Neural progenitor cell (in vitro differentiated cells): ENCODE measurements at places on chromosomes 13 and 19. TPM values are rescaled to one million over a fixed set of nuclear protein-coding genes. Genes with fewer than 3 reads are reported as not detected.

- no peaks in the 10 kb centered on the region for H3K27me3 ChIP-seq
- H3K27ac ChIP-seq, result no peak overlapping the region
- peak; percentile 44 for DNase-seq
- H3K4me3 ChIP-seq, result no peak overlapping the region
These were observed 81.4 kb upstream of the MEDAG start for GRCh38 chr13:30824651-30825050.

GRCh38 chr13:35025314-35025713 lies 83.2 kb downstream of the NBEA start:
- no peaks in the 10 kb centered on the region for H3K27me3 ChIP-seq
- no peak overlapping the region for H3K27ac ChIP-seq
- H3K4me1 ChIP-seq, result no peaks in the 10 kb centered on the region
- DNase-seq, result no peak
- no peaks in the 10 kb centered on the region for H3K36me3 ChIP-seq

DNA sequence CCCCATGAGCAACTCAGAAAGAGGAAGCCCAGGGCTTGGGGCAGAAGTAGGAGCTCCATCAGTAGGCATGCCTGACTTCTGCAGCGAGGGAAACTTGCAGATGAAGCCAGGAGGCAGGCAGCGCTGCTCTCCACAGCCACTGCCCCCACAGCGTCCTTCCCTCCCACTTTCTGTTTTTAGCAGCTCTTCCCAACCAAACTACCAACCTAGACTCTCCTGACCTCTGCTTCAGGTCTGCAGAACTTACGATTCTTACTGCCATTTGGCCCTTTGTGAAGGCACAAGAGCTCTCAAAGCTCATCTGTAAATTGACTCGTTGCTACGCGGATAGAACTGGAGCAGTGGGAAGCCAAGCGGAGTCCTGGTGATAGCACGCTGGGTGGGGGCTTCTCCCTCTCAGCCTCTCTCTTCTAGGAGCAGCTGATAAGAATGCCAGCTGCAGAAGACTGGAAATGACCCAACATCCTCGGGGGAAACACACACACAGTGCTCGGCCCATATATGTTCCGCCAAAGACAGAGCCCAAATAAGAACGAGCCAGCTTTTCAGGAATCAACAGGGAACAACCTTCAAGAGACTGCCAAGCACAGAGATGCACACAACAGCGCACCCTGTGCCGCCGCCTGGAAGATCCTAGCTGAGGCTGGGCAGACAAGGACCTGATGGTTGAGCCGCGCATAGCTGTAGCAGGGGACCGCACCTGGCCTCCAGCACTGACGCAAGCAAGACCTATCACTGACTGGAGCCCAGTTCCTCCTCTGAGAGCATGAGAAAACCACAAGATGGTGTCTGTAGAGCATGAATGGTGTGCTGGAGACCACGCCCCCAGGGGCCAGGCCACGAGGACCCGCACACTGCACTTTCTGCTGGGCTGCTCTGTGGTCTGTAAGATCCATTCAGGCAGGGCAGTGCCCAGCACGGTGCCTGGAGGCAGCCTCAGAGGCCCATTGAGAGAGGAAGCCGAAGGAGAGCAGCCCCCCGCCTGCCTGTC lies 15.9 kb upstream of the SLC35E1 start:
- no peak for DNase-seq
- H3K36me3 ChIP-seq, result no peaks in the 10 kb centered on the region
- no peak overlapping the region for H3K4me3 ChIP-seq
- H3K4me1 ChIP-seq, result peaks cover 35% of the 10 kb centered on the region
- no peak overlapping the region for H3K27ac ChIP-seq

GRCh38 chr19:38739440-38740256 lies 4.6 kb downstream of the CAPN12 start:
- peaks cover 8% of the 10 kb centered on the region for H3K4me1 ChIP-seq
- no peak for DNase-seq
- H3K27me3 ChIP-seq, result peaks cover 22% of the 10 kb centered on the region
- H3K36me3 ChIP-seq, result no peaks in the 10 kb centered on the region
- H3K27ac ChIP-seq, result no peak overlapping the region

- no peak overlapping the region for H3K27ac ChIP-seq
- no peaks in the 10 kb centered on the region for H3K27me3 ChIP-seq
- DNase-seq, result no peak
- no peak overlapping the region for H3K4me3 ChIP-seq
- H3K4me1 ChIP-seq, result no peaks in the 10 kb centered on the region
These were observed 918.8 kb downstream of the SLITRK1 start for GRCh38 chr13:82963226-82964099.

Gene RABAC1
- total RNA-seq, result 33.1 and 108 TPM in 2 replicates

Gene MAST3
- 2.1 and 5.1 TPM in 2 replicates for total RNA-seq

Gene PGLYRP1
- total RNA-seq, result not detected in 2 replicates
